H7 (cell line): ENCODE measurements at places on chromosomes 2 and 18. TPM values are rescaled to one million over a fixed set of nuclear protein-coding genes. Genes with fewer than 3 reads are reported as not detected.

The IGFBP5 gene
- 2.9 and 10.2 TPM in 2 replicates for total RNA-seq

The GAD1 gene
- 19.3 and 25.8 TPM in 2 replicates for total RNA-seq

The EGR4 gene
- 0.04 TPM in 1 of 2 replicates, not detected in the other for total RNA-seq

The SKOR2 gene
- 0.07 and 0.15 TPM in 2 replicates for total RNA-seq

The FBXO48 gene
- 0.52 and 1.00 TPM in 2 replicates for total RNA-seq

The EFR3B gene
- 3.3 and 3.4 TPM in 2 replicates for total RNA-seq

The KCNG2 gene
- total RNA-seq: 0.14 and 0.18 TPM in 2 replicates

The ARID5A gene
- total RNA-seq: 20.7 and 26.7 TPM in 2 replicates

The POTEE gene
- total RNA-seq: 0.28 and 0.70 TPM in 2 replicates

The EIF5B gene
- 10.2 and 23.8 TPM in 2 replicates for total RNA-seq

The KATNAL2 gene
- 7.5 and 20.2 TPM in 2 replicates for total RNA-seq

The C1QL2 gene
- 0.28 and 0.59 TPM in 2 replicates for total RNA-seq

The PTPRN gene
- total RNA-seq: 0.73 and 2.0 TPM in 2 replicates

The GAL3ST2 gene
- total RNA-seq: 0.14 TPM in 1 of 2 replicates, not detected in the other

The CYRIA gene
- total RNA-seq: 1.5 and 1.7 TPM in 2 replicates

The SAG gene
- not detected in 2 replicates for total RNA-seq

The SCN7A gene
- 0.07 TPM in 1 of 2 replicates, not detected in the other for total RNA-seq
